ENCODE measurements at places on chromosomes 6 and 20.

GRCh38 chr6:147268254-147268653 is 64.0 kb downstream of the STXBP5 start:
- no peak for DNase-seq

DNA sequence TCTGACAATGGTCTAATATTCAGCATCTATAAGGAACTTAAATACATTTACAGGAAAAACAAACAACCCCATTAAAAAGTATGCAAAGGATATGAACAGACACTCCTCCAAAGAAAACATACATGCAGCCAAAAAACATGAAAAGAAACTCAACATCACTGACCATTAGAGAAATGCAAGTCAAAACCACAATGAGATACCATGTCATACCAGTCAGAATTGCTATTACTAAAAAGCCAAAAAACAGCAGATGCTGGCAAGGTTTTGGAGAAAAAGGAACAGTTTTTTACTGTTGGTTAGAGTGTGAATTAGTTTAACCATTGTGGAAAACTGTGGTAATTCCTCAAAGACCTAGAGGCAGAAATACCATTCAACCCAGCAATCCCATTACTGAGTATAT is 339.0 kb upstream of the ADGRB3 start:
- no peak for DNase-seq

- DNase-seq = no peak
Observed at GRCh38 chr6:100382767-100383195, 81.9 kb downstream of the SIM1 start.

- no peak for DNase-seq
Observed at GRCh38 chr20:44703956-44704488, 11.1 kb upstream of the CCN5 start.

- DNase-seq = peak; percentile 30
Observed at GRCh38 chr6:13614126-13614925, 809 bp upstream of the NOL7 start.

GRCh38 chr20:14142964-14143627 is 147.8 kb downstream of the MACROD2 start:
- no peak for DNase-seq

DNA sequence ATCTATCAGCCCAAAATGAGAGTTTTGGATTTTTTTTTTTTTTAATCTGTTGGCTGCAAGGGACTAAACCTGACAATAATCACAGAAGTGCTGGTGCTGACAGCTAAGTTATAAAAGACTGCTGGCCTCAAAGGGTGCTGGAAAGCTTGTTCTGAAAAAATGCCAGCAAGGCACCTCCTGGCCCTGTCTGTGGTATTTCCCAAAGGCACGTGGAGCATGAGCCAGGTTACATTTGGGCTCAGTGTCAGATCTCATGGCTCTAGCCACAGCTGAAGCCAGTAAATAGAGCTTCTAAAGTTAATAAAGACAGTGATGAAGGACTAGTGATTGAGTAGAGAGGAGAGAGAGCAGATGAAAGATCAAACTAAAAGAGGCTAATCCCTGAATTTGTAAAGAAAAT is 178.9 kb downstream of the FUT9 start:
- DNase-seq = no peak

GRCh38 chr6:132604635-132605152 is 15.2 kb upstream of the TAAR5 start:
- DNase-seq = no peak

- no peak for DNase-seq
Observed at GRCh38 chr6:27899543-27899942, 12.7 kb downstream of the OR2B2 start.

- no peak for DNase-seq
Observed at GRCh38 chr6:81630719-81631118, 121.8 kb downstream of the TENT5A start.

GRCh38 chr6:127077886-127078285 is 40.6 kb upstream of the RSPO3 start:
- no peak for DNase-seq

DNA sequence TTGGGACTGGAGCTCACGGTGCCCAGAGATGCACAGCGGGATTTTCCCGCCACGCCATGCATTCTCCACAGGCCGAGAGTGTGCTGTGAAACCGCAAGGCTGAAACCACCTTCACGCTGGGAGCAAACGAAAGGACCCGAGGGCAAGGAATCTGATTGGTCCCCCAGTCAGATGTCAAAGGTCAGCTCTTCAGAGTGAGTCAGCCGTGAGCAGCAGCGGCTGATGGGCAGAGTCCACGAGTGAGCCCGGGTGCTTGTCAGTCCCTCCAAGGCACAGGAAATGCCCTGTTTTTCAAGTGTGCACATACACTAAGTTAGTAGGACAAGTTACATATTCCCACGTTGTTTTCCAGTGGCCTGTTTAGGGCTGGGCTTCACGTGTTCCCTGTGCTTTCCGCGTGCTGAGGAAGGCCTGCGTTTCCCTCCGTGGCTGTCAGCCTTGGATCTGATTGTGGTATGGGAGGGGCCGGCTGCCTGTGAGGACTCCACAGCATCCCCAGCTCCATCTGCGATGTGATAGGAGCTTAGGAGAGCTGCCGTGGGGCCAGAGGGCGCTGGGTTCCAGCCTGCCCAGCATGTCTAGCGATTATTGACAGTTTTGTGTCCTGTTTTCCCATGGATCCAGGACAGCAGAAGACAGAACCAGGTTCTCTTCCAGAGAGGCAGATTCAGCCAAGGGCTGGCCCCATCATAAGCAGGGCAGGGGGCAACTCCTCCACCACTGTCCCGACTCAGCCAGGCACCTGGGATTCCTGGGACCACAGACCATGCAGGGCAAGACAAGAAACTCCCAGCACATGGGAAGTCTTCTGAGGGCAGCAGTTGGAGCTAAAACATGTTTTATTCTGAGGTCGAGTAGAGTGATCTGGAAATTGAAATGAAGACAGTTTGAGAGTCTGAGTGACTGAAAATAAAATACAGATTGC is 38.2 kb upstream of the FRMD1 start:
- no peak for DNase-seq

DNA sequence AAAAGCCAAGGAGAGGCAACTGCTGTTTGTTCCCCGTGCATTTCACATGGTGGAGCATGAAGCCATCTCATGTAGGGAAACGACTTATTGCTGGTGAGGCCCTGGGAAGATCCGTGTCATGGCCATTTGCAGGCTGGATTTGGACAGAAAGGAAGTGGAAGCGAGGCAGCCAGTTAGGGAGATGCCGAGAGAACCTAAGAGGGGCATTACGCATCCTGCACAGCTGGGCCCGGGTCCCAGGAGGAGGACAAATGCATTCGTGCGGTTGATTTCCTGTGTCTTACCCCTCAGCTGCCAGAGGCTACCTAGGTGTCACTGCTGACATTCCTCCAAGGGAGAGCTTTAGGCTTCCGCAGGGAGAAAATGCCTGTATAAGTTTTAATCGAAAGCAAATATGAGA is 316.2 kb upstream of the CDYL start:
- DNase-seq = no peak

GRCh38 chr20:62156254-62156556 is 12.6 kb downstream of the SS18L1 start:
- DNase-seq = no peak

DNA sequence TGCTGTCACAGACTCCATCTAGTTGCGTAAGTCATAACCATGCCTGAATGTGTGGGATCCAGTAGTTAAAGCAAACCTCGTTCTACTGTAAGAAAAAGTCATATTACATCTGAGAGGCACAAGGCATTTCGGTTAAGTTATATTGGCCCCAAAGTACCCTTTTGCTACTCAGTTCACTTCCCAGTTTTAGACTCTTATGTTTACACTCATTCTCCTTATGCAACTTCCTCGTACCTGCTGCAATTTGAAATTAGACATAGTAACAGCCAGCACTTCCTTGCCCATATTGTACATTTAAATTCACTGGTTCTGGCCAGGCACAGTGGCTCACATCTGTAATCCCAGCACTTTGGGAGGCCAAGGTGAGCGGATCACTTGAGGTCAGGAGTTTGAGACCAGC is 37.0 kb downstream of the PEX7 start:
- DNase-seq = no peak

DNA sequence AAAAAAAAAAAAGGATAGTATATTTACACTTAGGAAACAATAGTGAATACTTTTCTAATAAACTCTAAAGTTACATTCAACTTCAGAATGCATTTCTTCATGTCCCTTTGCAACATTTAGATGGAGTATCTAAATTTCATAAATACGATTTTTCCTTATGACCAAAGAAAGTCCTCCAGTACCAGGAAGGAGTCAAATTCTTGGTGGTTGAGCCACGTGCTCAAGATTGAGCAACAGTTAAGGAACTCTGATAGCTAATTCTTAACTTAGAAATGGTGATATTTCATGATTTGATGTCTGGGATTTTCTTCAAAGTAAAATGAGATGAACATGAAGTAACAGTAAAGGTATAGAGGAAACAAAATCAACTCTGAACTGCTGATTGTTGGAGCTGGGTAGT is 92.7 kb downstream of the SASH1 start:
- DNase-seq = no peak

DNA sequence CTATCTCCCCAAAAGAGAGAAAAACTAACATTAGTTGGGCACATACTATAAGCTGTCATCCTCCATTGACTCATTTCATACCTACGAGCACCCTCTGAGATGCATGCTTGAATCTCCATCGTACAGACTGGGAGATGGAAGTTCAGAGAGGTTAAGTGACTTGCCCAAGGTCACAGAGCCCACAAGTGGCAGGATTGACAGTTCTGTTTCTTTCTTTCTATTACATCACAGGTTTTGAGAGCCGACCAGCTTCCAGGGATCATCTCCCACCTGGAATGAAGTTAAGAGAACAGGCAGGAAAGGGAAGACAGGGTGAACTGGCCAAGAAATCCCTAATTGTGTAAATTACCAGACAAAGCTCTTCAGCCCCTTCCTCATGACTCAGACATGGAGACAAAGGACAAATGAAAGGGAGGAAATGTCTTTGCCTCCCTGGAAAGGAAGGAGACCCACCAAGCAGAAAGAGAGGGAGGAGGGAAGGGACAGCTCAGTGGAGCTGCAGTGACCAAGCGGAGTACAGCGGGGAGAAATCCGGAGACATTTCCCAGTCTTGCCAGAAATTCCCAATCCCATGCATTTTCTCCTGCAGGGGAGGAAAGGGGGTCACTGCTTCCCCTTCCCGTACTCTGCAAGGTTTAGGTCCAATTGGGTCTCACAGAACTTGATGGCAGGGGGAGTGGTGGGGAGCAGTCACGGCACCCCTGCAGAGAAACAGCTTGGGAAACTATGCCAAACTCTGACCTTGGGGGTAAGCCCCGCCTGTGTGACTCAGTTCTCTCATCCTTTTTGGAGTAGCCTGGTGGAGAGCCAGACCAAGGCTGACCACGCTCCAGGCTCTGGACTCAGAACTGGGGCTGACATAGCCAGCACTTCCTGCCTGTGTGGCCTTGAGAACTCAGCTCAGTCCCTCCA is 154.3 kb downstream of the ANKRD60 start:
- peak; percentile 84 for DNase-seq

DNA sequence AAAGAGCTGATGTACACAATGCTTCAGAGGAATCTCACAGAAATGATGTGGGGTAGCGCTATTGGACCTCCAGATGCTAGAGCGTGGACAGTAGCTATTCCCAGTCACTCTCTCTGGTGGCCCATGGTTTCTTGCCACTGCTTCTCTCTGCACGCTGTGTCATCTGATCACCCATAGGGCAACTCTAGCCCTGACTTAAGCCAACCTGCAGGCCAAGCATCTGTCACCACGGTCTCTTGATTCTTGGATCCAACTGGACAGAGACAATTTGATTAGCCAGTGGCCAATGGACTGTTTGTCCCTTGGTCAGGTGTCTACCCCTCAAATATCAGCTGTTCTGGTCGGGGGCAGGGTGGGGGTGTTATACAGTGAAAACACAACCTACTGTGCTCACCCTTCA is 42.4 kb upstream of the TRAF3IP2 start:
- no peak for DNase-seq

All from kidney capillary endothelial cell (primary cell).